ENCODE measurements at places on chromosomes 6 and 20. TPM values are rescaled to one million over a fixed set of nuclear protein-coding genes. Genes with fewer than 3 reads are reported as not detected.

DNA sequence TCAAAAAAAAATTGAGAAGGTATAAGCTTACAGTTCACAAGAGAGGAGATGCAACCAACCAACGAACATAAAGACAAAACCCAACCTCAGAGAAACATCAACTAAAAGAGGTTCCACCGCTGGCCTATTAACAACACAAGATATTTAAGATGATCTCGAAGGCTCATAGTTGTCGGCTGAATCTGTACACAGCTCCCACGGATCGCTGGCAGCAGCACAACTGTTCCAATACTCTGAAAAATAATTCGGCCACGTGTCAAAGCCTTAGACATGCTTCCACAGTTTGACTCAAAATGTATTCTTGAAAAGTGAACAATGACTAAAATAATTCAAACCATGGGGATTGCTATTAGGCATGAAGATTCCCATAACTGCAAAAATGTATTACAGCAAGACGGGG, 13.7 kb downstream of the EXOC2 start:
- no peak for DNase-seq

- DNase-seq: no peak
Observed at GRCh38 chr6:56552187-56553130, 90.2 kb downstream of the DST start.

GRCh38 chr6:136547336-136547735, 2.9 kb downstream of the MAP7 start:
- DNase-seq: peak; percentile 22

DNA sequence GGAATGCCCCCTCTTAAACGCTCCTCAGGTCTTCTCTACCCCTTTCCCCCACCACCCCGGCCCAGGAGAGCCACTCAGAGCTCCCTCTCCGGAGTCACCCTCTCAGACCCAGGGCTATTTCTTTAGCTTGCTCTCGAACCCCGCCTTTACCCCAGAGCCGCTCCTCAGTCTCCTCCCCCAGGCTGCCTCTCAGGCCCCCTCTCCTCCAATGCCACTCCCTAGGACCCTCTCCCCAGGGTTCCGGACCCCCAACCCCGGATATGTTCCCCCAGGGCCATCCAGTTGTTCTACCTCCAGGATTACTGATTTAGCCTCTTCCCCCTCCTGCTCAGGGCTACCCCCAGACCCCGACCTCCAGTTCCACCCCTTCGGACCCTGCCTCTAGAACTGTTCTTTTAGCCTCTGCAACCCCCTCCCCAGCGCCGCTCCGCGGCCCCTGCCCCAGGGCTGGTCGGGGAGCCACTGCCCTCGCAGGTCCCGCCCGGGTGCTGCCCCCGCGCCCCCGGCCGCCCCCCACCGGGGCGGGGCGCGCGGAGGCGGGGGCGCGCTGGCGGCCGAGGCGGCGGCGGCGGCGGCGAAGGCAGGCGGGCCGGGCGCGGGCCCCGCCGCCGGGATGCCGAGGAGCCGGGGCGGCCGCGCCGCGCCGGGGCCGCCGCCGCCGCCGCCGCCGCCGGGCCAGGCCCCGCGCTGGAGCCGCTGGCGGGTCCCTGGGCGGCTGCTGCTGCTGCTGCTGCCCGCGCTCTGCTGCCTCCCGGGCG, at the start of gene MMP24:
MMP24 (plus strand) TSS at position 565 of the 758 bp plus-strand sequence; CDS start at position 614, 49 bp downstream.
- DNase-seq: no peak

DNA sequence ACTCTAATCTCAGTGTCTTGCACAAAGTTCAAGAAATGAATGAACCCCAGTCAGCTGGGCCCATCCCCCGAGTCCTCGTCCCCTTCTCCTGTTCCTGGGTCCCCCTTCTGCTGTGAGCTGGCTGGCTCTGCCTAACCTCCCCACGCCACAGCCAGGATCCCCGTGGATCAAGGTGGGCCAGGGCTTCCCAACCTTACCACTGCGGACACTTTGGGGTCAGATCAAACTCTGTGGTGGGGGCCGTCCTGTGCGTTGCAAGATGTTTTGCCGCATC, 116.2 kb downstream of the SULF2 start:
- DNase-seq: no peak

DNA sequence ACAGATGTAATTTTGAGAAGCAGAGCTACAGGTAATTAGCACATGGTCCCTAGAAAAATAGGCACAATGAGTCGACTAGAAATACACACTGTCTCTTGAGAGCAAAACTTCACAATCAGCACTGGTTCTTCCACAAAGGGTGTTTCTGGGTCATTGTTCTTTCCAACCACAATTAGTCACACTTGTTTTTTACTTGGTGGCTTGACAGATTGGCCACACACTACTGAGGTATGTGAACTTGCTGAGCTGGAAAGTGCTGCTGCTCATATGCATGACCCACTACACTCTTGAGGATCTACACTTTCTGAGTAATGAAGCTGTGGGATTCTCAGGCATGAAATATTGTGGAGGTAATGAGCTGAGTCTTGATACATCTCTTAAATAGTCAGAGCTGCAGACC, 347.7 kb downstream of the BCKDHB start:
- DNase-seq: no peak

DNA sequence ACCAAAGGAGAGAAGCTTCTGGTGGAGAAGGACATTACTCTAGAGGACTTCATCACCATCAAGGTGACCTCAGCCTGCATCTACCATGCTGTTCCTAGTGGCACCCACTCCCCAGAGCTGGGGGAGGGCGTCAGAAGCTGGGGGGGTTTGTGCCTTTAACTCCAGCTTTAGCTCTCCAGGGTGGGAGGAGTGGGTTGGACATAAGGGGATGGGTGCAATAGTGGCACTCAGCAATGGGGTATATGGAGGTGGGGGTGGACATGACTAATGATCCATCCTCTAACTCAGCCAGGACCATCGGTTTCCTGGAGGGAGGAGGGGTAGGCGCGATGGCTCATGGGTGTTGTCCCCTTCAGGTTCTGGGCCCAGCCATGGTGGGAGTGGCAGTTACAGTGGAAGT, 40.1 kb downstream of the SNRPB start:
- no peak for DNase-seq

- no peak for DNase-seq
Observed at GRCh38 chr6:100382767-100383195, 81.9 kb downstream of the SIM1 start.

DNA sequence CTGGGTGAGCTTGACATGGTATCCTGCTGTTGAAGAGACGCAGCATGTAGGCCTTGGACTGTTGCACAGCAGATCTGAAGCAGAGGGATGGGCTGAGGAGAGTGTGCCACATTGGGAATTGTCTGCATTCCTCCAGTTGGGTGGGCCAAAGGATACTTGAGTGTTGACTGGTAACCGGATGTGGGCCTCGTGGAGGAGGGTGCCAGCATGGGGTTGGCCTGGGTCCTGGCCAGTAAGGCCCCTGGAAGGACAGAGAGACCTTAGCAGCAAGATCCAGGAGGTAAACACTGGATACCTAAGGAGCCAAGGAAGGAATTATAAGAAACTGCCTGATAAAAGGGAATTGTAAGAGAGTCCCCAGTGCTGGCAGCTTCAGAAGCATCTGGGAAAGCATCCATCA, 76.9 kb downstream of the FIG4 start:
- DNase-seq: no peak

- peak; percentile 60 for DNase-seq
Observed at GRCh38 chr6:40587240-40588069, at the start of gene LRFN2. TSS of gene LRFN2 (minus strand) at chr6:40587364.

- DNase-seq: no peak
Observed at GRCh38 chr6:22067671-22068070, 229.2 kb downstream of the PRL start.

DNA sequence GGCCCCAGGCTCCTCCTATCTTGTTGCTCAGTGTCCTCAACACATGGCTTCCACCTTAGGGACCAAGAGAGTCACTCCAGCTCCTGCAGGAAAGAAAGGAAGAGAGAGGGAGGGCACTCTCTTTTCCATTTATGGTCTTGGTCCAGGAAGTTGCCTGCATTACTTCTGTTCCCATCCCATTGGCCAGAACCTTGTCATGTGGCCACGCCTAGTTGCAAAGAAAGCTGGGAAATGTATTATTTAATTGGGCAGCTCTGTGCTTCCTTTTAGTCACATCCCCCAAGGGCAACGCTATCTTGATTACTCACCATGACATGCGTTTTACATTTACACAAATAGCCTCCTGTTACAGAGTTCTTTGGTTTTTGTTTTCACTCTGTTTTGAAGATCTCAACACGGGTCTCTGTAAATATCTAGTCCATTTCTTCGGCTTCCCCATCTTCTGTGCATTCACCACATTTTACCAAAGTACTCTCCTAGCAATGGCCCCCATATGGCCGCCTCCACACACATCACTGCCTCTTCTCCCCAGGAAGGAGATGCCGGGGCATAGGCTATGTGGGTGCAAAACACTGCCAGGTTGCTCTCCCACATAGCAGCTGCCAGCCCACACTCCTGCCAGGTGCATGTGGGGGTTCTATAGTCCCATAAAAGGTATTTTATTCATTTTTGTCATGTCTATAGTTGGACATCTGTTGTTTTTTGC, 35.7 kb upstream of the ZMYND8 start:
- no peak for DNase-seq

DNA sequence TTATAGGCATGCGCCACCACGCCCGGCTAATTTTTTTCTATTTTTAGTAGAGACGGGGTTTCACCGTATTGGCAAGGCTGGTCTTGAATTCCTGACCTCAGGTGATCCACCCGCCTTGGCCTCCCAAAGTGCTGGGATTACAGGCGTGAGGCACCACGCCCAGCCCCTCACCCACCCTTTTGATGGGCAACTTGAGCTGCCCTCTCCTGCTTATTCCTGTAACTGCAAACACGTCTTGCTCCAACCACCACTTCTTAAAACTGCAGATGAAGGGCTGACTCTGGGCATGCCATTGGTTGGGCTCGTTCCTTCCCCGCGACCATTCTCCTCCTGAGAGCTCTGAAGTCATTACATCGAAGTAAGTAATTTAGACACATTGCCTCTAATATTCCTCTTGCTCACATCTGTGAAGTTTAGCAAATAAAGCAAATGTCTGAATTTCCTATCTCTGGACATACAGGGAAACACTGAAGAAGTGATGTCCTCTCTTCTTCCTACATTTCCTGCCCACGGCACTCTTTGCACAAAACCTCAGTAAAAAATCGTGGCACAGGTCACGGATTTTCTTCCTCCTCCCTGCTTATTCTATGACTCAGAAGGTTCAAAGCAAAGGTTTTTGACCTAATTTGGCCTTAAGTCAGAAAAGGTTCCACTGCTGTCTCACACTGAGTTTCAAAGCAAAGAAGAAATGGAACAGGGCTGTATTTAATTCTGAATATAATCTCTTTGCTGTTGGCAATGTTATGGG, 117.5 kb downstream of the GMPR start:
- no peak for DNase-seq

DNA sequence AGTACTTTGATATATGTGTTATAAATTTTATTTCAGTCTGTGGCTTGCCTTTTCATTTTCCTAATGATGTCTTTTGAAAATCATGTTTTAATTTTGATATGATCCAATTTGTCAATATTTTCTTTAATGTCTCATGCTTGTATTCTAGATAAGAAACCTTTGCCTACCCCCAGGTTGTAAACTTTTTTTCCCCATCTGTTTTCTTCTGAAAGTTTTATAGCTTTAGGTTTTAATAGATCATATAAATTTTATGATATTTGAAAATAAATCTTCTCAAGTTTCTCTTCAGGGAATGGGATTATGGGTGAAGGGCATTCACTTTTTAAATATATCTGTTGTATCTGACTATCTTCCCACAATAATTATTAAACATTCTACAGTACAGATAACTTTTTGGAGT, 66.7 kb downstream of the SESN1 start:
- no peak for DNase-seq

GRCh38 chr6:107557698-107558097, 67.8 kb downstream of the SOBP start:
- no peak for DNase-seq

- peak; percentile 81 for DNase-seq
Observed at GRCh38 chr20:49381558-49382493, 100.6 kb downstream of the KCNB1 start.

DNA sequence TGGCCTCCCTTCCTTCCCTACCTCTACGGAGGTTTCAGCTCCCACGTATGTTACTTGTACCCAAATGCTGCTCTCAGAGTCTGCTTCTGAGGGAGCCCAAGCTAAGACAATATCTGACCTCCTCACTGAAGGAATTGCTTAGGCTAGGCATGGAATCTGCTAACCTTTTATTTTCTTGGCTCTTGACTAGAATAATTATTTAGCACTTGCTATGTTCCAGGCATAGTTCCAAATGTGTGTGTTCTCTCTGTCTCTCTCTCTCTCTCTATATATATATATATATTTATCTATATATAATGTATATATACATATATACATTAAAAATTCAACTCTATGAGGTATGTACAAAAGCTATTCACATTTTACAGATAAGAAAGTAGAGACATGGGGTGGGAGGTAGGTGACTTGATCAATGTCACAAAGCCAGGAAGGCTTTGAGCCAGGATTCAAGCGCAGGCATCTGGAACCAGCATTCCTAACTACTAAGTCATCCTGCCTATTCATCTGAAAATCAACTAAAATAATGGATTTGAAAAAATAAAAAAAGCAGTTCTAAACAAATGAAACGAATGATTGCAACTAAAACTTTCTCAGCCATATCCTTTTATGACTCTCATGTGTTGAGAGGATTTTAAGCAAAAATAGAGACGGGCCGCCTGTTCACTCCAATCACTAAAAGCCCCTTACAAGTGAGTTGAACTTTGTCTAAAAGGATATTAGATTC, 189.7 kb upstream of the JAG1 start:
- DNase-seq: peak; percentile 43

DNA sequence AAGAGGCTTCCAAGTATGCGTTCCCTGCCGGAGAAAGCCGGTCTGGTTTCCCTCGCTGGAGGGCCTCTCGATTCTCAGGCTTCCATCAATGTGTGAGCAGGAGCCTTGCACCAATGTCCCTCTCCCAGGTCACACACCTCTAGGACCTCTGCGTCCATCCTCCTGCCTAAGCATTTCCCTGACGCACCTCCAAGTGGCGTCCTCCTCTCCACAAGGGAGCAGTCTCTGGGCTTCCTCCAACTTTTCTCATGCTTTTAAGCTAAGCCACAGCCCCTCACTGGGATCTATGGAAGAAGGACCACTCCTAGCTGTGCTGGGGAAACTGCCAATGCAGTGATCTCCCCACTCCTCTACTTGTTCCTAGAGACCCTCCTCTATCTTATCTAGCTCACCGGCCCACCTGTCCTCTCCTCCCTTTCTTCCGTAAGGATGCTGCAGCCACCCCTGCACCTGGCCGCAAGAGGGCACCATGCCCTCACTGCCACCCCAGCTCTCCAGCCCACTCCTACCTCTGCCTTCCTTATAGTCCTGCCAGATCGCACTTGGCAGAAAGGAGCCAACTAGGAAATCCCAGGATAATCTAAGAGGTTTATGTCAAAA, 258.7 kb downstream of the LRFN2 start:
- DNase-seq: no peak

IMPG1 gene
- polyA plus RNA-seq: 1.2 TPM

RIN2 gene
- polyA plus RNA-seq: 21.0 TPM

VSX1 gene
- polyA plus RNA-seq: not detected

OR12D3 gene
- polyA plus RNA-seq: not detected

GPR63 gene
- 4.6 TPM for polyA plus RNA-seq

TFAP2A gene
- polyA plus RNA-seq: 0.35 TPM

MAS1 gene
- polyA plus RNA-seq: 1.1 TPM

TMEM74B gene
- polyA plus RNA-seq: 3.5 TPM
